ENCODE measurements at places on chromosomes 5 and 9.

- no peaks in the 10 kb centered on the region for H3K36me3 ChIP-seq
- H3K27me3 ChIP-seq: no peaks in the 10 kb centered on the region
- H3K4me1 ChIP-seq: peaks cover 9% of the 10 kb centered on the region
Measured at GRCh38 chr5:111672099-111672498, 84.9 kb downstream of the NREP start.

DNA sequence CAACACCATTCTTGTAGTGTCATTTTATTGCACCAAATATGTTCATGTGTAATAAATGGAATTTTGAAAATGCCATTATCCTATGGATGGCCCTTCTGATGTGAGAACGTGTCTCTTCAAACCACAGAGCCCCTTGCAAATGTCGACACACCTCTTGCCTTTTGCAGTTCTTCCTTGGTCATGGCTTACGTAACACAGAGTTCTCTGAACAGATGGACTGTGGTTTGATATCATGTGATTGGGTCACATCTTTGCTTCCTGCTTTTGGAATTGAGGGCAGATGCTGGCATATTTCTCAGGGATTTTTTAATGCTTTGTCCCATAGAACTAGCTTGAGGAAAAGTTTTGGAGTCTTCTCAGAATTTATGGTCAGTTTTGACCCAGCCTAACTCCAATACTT is 4.6 kb downstream of the TGFBR1 start:
- H3K27me3 ChIP-seq: peaks cover under 1% of the 10 kb centered on the region
- no peaks in the 10 kb centered on the region for H3K36me3 ChIP-seq
- no peak overlapping the region for H3K27ac ChIP-seq
- peak overlapping the region; percentile 16 for H3K4me3 ChIP-seq
- no peak for DNase-seq

GRCh38 chr9:121690316-121690715 is 38.9 kb downstream of the DAB2IP start:
- no peak overlapping the region for H3K4me3 ChIP-seq
- peaks cover 23% of the 10 kb centered on the region for H3K4me1 ChIP-seq
- H3K27me3 ChIP-seq: no peaks in the 10 kb centered on the region
- H3K27ac ChIP-seq: no peak overlapping the region
- no peak for DNase-seq

- H3K36me3 ChIP-seq: no peaks in the 10 kb centered on the region
- no peak overlapping the region for H3K4me3 ChIP-seq
- no peaks in the 10 kb centered on the region for H3K27me3 ChIP-seq
- no peaks in the 10 kb centered on the region for H3K4me1 ChIP-seq
- no peak overlapping the region for H3K27ac ChIP-seq
Measured at GRCh38 chr5:81815321-81815720, 64.4 kb upstream of the SSBP2 start.

GRCh38 chr9:136029556-136029955 is 65.5 kb downstream of the NACC2 start:
- no peak overlapping the region for H3K4me3 ChIP-seq
- no peaks in the 10 kb centered on the region for H3K27me3 ChIP-seq
- no peaks in the 10 kb centered on the region for H3K4me1 ChIP-seq
- H3K36me3 ChIP-seq: peaks cover 3% of the 10 kb centered on the region
- no peak for DNase-seq

DNA sequence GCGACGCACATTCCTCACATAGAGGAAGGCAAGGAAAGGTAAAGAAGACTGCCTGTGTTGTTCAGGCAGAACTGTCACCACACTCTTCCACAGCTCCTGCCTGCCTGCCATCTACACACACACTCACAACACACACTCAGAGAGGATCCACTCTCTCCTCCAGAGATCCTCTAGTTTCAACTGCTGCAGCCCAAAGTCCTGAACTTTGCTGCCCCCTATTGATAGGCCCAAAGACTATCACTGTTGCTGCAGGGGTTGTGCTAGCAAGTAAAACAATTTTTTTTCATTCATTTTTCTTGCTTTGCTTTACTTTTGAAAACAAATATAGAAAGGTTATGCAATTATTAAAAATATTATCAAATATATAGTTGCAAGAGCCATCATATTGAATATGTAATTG is 5.9 kb upstream of the CFAP90 start:
- H3K36me3 ChIP-seq: peaks cover 12% of the 10 kb centered on the region
- no peak overlapping the region for H3K27ac ChIP-seq
- no peaks in the 10 kb centered on the region for H3K27me3 ChIP-seq
- no peaks in the 10 kb centered on the region for H3K4me1 ChIP-seq
- H3K4me3 ChIP-seq: peak overlapping the region; percentile 3

DNA sequence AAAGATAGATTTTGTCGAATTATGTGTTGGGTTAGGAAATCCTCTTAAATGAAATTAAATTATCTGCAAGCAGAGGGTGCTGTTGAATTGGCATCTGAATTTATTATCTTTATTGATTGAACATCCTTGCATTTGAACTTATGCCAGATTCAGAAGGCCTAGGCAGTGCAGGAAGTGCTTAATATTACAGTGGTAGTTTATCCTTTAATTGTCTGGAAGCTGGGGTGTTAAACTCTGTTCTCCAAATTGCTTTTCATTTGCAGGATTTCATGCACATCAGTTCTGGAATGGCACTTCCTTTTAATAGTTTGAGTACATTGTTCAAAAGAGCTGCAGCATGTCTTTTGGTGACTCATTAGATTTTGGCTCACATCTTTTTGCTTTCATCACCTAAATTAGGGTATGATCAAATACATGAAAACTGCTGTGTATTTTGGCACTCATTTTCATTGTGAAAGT is 186.3 kb downstream of the KDM4C start:
- H3K36me3 ChIP-seq: peaks cover 3% of the 10 kb centered on the region
- H3K27ac ChIP-seq: no peak overlapping the region
- no peak for DNase-seq
- no peaks in the 10 kb centered on the region for H3K27me3 ChIP-seq
- H3K4me1 ChIP-seq: peaks cover 16% of the 10 kb centered on the region

- peaks cover 6% of the 10 kb centered on the region for H3K36me3 ChIP-seq
- no peak overlapping the region for H3K27ac ChIP-seq
- DNase-seq: no peak
- H3K4me3 ChIP-seq: no peak overlapping the region
Measured at GRCh38 chr5:171989276-171989675, 17.2 kb downstream of the FBXW11 start.

- H3K4me1 ChIP-seq: no peaks in the 10 kb centered on the region
- no peak overlapping the region for H3K27ac ChIP-seq
- H3K36me3 ChIP-seq: no peaks in the 10 kb centered on the region
- no peak overlapping the region for H3K4me3 ChIP-seq
- DNase-seq: no peak
- H3K27me3 ChIP-seq: no peaks in the 10 kb centered on the region
Measured at GRCh38 chr5:84403773-84404172, 19.1 kb upstream of the EDIL3 start.

DNA sequence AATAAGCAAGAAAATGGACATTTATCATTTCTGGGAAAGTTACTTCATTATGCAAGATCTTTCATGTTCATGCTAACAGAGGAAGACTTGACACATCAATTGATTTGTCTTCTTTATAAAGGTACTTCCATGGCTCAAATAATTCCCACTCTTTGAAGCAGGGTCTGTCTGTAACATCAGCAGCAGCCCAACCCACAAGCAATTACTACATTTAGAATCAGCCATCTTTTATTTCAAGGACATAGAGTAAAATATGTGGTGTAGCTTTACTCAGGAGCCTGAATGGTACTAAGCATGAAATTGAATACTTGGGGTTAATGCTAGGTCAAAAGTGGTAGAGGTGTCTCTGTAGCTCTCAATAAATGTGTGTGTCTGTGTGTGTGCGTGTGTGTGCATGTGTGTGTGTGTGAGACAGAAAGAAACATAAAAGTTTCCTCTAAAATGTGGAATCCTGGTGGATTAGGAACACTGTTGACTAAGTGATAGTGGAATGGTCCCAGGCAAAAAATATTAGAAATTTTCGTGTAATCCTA is 581.1 kb downstream of the CAAP1 start:
- H3K36me3 ChIP-seq: no peaks in the 10 kb centered on the region
- no peak overlapping the region for H3K27ac ChIP-seq
- no peaks in the 10 kb centered on the region for H3K27me3 ChIP-seq
- DNase-seq: no peak
- no peak overlapping the region for H3K4me3 ChIP-seq

DNA sequence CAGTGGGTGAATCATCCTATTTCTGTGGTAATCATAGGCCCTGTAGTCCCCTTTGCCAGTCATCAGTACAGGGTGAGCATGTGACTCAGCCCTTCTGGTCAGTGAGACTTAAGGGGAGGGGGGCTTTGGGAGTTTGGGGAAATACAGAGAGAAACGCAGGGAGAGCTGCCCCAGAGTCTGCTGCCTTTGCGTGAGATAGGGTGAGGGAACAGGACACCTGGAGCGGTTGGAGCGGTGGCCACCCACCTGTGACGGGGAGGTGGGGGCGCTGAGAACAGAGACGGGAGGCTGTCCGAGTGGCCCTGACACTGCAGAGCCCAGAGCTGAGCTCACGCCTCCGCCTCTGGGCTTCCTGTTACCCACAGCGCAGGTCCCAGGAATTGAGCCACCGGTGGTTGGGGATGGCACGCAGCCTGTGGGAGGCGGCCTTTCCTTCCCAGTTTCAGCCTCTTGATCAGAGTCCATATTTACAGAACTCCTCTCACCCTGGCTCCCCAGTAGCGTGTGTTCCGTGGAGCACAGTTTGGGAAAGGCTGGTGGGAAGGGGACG is 92.0 kb upstream of the ERCC6L2 start:
- H3K4me1 ChIP-seq: peaks cover 36% of the 10 kb centered on the region
- no peak overlapping the region for H3K4me3 ChIP-seq

- peak overlapping the region; percentile 81 for H3K4me3 ChIP-seq
- no peak for DNase-seq
- no peak overlapping the region for H3K27ac ChIP-seq
- peaks cover 38% of the 10 kb centered on the region for H3K4me1 ChIP-seq
Measured at GRCh38 chr5:172003746-172004145, 2.7 kb downstream of the FBXW11 start.

DNA sequence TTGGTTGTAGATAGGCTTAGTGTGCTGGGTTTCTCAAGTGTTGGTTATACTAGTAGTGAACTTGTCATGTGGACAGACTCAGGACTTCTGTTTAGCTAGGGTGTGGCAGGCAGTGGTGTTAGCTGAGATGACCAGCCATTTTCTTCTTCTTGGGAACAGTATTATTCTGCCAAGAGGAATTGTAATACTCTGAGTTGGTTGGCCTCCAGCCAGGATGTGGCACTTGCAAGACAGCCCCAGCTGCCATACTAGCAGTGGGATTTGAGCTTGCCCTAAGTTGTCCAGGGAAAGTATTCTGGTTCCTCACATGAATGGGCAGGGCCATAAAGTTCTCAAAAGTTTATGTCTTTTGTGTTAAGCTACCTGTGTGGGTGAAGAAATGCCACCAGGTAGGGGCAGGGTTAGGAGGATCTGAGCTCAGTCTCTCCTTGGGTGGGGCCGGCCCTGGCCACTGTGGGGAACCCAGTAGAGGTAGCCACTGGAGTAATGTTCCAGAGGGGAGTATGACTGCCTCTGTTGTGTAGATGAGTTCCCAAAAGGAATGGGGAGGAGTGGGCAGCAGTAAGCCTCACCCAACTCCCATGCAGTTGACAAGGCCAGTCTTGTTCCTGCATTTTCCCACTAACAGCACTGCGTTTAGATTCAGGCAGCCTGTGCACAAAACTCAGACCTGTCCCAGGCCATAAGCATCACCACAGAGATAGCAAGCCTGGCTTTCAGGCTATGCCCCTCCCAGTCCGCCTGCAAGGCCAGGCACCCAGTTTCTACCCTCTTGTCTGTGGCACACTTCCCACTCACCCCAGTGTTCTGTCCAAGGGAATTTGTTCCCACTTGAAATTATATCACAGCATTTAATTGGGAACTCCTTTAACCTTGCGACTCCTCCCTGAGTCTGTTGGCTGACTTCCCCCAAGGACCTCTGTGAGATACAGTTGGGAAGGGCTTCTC is 250.7 kb downstream of the ANXA1 start:
- no peaks in the 10 kb centered on the region for H3K4me1 ChIP-seq
- DNase-seq: no peak
- no peak overlapping the region for H3K4me3 ChIP-seq
- H3K36me3 ChIP-seq: peaks cover 8% of the 10 kb centered on the region
- no peak overlapping the region for H3K27ac ChIP-seq
- no peaks in the 10 kb centered on the region for H3K27me3 ChIP-seq

- no peak overlapping the region for H3K4me3 ChIP-seq
- DNase-seq: no peak
- H3K36me3 ChIP-seq: peaks cover 3% of the 10 kb centered on the region
Measured at GRCh38 chr9:88663771-88664419, 128.9 kb downstream of the NXNL2 start.

DNA sequence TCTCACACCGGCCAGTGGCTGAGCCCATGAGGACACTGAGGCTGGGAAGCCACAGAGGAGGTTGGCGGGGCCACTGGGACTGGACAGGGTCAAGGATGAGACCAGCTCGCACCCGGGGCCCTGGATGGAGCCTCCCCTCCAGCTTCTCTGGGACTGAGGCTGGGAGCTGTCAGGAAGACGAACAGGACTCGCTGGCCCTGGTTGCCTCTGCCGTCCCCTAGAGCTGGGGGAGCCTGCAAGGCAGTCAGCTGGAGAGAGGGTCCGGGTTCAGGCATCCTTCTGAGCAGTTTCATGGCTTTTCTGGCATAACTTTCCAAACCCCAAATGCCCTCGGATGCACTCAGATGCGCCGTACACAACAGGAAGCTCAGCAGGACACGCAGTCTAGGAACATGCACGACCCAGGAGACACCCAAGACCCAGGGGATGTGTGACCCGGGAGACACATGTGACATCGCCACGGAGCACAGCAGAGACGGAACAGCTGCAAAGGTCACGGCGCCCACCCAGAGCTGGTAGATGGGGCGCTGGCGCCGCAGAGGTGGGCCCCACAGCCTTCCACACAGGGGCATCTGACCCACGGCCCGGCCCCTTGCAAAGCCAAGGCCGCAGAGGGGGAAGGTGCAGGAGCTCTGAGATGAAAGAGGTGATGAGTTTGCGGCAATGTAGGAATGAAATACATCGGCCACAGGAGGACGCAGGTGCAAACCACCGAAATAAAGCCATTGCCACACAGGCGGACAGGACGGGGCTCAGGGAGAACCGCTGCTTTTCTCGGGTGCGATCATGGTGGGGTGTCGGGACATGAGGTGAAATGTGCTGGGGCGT is 17.1 kb downstream of the TPPP start:
- H3K27ac ChIP-seq: no peak overlapping the region
- DNase-seq: no peak
- no peaks in the 10 kb centered on the region for H3K36me3 ChIP-seq
- peak overlapping the region; percentile 7 for H3K4me3 ChIP-seq
- peaks cover 9% of the 10 kb centered on the region for H3K27me3 ChIP-seq

GRCh38 chr5:56640763-56641406 is 174.5 kb upstream of the MAP3K1 start:
- no peak overlapping the region for H3K27ac ChIP-seq
- no peak overlapping the region for H3K4me3 ChIP-seq
- no peak for DNase-seq
- H3K36me3 ChIP-seq: no peaks in the 10 kb centered on the region
- H3K27me3 ChIP-seq: no peaks in the 10 kb centered on the region

Data from neural crest cell (in vitro differentiated cells).